Activated naive CD4-positive, alpha-beta T cell treated with anti-CD3 and anti-CD28 coated beads, Interleukin-2, amount 50 U/mL, for 72 hours (primary cell): ENCODE measurements at places on chromosomes 5 and 9.

DNA sequence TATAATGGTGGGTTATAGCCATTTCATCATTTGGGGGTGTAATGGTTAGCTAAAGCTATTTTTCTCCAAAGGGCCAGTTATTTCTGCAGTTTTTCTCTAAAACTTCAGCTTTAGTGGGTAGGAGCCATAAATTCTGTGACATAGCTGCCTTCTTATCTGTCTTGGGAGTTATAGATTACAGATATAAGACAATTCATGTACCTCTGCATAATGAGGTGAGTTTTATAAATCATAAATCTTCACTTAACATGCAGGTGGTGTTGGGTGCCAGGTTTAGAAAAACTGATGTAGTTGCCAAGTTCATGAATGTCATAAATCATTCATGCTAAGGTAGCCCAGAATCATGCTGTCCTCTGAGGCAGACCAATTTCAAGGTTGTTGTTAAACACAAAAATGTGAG is 10.0 kb upstream of the HSPA9 start:
- no peak for DNase-seq

DNA sequence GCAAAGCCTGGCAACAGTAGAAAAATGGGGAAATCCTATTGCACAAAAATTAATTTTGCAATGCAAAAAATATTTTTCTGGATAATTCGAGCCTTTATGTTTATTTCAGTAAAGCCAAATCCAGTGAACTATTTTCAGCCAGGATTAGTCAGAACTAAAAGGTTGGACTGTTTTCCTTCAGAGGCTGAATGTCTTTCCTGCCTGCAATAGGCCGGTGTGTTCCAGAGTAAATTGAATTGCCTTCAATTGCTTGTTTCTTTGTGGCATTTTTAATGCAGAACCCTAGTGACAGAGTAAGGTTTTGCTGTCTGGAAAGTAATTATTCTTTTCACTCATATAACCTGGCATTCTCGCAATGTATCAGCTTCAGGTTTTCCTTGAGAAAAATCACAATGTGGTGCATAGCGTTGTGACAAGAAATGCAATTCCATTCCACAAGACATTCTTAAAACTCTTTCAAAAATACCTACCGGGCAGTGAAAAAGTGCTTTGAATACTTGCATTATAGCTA is 183.7 kb downstream of the GLIS3 start:
- no peak for DNase-seq

DNA sequence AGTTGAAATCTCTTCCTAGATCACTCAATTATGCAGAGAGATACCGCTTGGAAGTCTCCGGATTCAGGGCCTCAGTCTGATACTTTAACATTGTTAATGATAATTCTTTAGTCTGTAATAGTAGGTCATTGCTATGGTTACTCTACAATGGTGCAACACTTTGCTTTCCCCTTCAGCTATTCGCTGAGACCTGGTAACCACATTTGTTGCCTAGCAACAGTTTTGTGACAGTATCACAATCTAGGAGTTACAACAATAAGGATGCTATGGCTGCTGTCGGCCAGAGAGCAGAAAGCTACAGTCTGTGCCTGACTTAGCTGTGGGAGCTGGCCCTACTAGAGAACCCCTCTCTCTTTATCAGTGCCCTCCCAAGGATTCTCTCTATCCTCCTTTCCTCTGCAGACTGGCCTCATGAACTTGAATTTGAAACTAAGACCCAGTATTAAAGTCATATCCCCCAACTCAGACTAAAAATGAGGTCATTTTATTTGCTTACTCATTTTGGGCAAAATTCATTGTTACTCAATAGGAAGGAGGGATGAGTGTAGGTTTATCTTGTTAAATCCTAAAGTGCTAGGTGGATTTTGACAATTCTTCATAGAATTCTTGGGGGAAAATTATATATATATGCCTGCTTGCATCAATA is 39.3 kb downstream of the NR2F1 start:
- no peak for DNase-seq

GRCh38 chr9:95788521-95788991 is 86.9 kb upstream of the ERCC6L2 start:
- DNase-seq, result no peak

GRCh38 chr5:177982956-177983355 is 13.1 kb downstream of the PROP1 start:
- DNase-seq, result no peak

DNA sequence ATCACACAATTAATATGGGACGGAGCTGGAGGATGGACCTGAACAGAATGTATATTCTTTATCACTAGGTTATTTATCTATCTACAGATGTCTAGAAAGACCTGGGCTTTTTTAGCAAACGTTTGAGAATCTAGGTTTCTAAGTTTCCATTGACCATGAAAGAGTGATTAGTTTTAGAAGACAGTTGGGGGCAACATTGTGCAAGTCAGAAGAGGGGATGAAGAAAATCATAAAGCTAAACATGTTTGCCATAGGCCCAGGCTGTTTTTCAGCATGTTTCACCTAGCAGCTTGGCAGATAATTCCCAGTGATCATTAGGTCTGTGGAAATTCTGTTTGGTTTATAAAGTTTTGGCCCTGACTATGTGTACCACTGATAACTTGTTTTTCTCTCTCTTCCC is 44.1 kb upstream of the CDKN2B start:
- no peak for DNase-seq

- DNase-seq, result no peak
These were observed 17.4 kb upstream of the LARP1 start for GRCh38 chr5:154737667-154738320.

DNA sequence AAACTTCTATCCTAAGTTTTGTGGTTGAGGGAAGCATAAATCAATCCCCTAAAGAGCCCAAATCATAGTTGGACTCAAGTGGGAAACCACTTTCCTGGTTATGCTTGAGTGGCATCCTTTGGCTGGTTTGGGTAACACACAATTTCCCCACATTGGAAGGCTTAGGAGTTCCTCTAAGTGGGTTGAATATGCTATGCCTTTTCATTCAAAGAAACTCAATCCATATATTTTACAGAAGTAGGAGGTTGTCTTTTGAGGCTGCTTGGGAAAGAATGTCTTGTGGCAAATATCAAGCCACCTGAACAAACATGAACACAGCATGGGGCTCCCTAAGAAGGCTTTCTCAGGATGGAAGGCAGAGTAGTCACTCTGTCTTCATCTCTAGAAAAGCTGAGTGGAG is 121.1 kb downstream of the SPATA31D1 start:
- DNase-seq, result no peak

DNA sequence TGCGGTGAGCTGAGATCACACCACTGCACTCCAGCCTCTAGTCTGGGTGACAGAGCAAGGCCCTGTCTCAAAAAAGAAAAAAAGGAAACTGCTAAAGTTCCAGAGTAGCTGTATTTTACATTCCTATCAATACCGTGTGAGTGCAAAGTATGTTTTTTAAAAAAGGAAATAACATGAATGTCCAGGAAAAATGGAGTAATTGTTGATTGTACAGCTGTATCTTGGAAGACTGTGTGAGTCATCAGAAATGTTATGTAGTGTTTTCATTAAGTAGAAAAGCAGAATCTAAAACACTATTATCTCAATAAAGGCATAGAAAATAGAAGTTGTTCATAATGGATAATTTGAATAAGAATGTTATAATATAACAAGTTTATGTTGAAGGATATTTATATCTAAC is 53.9 kb downstream of the ZCCHC7 start:
- DNase-seq, result no peak

GRCh38 chr5:120614531-120615180 is 150.6 kb downstream of the PRR16 start:
- DNase-seq, result no peak

- no peak for DNase-seq
These were observed 40.4 kb downstream of the ABLIM3 start for GRCh38 chr5:149181732-149182131.

DNA sequence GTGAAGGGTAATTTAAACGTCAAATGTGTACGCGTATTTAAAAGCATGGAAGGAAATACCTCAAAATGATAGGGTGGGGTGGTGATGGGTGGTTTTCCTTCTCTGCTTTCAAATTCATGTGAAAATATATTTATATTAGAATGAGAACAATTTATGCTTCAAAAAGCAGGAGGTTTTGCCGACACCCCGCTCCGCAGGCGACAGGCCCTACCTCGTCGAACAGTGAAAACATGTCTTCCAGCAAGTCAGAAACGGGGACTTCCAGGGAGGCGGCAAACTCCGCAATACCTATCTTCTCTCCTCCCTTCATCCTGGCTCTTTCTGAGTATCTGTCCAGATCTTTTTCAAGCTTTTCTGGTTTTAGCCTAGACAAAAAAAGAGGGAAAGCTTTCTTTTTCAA is 28.5 kb upstream of the SLC6A3 start:
- no peak for DNase-seq

- no peak for DNase-seq
These were observed 25.9 kb downstream of the RUSC2 start for GRCh38 chr9:35515766-35516165.

DNA sequence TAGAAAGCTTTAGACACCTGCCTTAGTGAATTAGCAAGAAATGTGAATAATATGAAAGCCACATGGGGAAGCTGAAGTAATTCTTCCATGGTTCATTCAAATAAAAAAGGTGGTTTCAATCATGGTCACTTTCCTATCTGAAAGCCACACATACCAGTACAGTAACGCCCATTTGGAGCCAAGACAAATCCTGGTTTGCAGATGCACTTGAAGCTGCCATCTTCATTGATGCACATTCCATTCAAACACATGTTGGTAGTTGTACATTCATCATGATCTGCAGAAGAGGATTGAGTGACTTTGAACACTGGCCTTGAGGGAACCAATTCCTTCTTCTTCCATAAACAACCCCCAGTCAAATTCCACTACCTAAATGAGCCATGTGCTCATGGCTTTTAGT is 161.5 kb downstream of the FBN2 start:
- DNase-seq, result no peak

GRCh38 chr9:125842242-125842641 is 95.1 kb downstream of the PBX3 start:
- DNase-seq, result no peak

GRCh38 chr9:6897898-6898302 is 140.1 kb downstream of the KDM4C start:
- no peak for DNase-seq

DNA sequence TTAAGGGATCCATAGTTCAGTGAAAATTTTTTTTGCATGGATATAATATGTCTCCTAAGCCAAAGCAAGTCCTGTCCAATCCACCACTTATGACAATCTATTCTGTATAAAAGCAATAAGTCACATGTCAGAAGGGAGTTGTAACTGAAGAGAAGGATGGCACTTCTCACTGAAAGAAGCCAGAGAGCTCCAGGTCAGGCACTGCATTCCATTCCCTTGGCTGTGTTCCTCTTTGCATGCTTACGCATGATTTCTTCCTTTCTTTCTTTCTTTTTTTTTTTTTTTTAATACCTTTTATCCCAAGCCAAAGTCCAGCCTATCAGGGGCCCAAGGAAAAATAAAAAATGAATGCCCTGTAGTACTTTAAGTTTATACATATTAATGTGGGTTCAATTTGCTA is 39.8 kb downstream of the MAMDC2 start:
- DNase-seq, result no peak

- no peak for DNase-seq
These were observed 527.2 kb downstream of the NR2F1-AS1 start for GRCh38 chr5:93053825-93054224.

DNA sequence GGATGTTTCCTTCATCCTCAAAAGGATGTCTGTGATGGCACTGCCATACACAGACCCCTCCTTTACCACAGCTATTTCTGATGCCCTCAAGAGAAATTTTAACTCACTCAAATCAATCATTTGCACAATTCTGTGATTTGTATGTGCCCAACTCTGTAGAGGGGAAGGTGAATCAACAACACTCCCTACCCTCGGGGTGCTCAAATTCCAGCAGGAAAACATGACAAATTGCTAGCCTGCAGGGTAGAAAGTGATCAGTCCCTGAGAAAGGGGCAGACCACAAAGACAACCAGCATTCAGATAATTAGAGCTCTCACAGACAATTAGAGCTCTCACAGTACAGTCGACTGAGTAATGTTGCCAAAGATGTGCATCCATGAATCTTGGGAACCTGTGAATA is 45.3 kb upstream of the FOXE1 start:
- DNase-seq, result no peak

DNA sequence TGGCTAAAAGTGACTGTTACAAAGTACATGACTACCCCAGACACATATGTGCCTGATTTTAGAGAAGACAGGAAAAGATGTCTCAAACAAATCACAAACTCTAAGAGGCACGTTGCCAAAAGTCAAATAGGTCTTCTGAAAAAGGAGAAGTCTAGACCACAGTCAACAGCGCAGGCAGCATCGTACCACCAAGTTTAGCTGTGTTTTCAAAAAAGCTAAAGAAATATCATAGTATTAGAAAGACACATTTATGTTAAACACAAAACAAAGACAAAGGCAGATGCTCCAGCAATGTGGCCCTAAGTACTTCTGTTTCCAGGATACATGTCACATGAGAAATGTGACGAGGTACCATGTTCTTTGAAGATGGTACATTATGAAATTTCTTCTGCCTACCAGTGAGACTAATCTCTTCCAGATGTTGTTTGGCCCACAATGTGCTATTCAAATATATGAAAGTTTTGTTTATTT is 43.5 kb downstream of the LPAR1 start:
- DNase-seq, result no peak

- no peak for DNase-seq
These were observed 199.0 kb upstream of the OTULINL start for GRCh38 chr5:14382640-14383039.

DNA sequence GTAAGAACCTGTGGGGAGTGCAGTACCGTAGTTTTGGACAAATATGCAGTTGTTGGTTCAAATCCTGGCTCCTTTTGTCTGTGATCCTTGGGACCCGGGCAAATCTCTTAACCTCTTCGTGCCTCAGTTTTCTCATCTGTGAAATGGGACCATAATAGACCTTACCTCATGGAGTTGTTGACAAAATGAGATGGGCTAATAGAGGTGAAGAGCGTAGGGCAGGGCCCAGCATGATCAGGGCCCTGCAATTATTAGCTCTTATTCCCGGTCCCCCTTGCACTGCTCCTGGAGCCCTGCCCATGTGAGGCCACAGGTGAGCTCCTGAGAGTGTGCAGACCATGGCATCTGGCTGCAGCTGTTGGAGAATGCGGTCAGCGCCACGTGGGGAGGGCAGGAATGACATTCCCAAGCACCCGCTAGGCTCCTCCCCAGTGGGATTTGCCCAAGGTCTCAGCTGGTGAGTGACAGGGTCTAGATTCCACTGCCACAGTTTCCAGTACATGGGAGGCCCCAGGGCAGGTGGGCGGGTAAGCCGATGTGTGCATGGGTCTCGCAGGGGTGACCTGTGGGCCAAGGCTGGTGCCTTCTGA is 41.0 kb downstream of the NEK6 start:
- DNase-seq, result no peak

DNA sequence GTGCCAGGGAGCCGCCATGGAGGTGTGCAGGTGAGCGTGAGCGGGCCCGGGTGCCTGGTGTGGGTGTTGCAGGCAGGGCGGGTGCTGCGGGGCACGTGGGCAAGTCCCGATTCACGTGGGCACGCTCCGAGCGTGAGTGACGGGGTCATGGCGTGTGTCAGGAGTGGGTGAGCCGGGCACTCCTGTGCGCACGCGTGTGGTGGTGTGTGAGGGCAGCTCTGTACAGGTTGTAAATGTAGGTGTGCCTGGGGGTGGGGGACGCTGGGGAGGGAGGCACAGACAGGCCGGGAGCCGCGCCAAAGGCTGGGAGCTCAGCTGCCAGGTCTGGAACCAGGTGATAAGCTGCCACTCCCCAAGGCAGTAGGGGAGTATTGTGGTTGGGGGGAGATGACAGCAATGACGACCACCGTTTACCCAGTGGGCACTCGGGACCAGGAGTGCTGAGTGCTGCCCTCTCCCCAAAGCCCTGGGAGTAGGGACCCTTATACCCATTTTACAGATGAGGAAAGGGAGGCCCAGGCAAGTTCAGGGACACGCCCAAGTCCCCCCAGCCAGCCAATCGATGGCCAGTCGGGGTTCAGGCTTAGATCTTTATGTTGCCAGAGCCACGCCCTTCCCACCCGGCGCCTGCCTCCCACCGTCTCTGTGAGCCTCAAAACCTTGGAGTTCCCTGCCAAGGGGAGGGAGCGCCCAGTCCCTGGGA is 9.6 kb downstream of the NCS1 start:
- DNase-seq, result no peak
